ENCODE measurements at places on chromosomes 12 and 14.

DNA sequence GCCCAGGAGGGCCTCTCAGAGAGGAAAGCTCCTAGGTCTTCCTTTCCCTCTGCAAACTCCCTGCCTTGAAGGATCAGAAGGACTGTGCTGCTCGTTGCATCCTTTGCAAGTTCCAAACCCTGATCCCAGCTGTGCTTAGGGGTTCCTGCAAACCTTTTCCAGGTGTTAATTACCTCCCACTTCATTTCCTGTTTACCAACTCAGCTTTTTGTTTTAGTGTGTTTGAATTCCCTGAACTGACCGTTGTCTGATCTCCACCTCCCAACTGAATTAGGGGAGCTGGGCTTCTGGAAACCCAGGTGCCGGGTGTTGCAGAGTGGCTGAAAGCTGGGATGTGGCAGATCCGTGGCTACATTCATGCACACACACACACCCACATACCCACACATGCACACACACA lies 20.6 kb upstream of the BDKRB1 start:
- DNase-seq = no peak

DNA sequence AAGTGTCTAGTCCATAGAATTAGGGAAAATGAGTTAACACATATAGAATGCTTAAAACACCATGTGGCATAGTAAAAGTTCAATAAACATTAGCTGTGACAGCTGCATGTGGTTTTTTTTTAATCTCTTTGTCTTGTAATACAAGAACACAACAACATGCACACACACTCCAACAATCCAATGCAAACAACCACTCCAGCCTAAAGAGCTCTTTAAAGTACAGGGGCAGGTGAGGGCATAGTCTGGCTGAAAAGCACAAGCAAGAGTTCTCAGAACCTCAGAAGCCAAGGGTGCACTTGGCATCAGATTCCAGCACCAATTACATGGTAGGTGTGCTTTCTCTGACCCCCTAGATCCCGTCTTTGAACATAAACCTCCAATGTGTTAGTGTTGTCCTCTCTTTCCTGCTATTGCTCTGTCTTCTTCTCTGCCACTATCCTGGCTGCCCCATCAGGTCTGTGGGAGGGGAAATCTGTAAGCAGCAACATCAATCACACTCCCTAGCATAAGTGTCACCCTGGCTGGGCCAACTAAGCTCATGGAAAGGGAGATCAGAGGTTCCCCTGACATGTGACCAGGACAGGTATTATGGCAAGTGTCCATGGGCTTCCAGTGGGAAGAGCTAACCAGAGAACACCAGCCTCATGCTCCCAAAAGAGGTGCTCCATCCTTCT lies 91.0 kb downstream of the SLC8A3 start:
- DNase-seq = no peak

DNA sequence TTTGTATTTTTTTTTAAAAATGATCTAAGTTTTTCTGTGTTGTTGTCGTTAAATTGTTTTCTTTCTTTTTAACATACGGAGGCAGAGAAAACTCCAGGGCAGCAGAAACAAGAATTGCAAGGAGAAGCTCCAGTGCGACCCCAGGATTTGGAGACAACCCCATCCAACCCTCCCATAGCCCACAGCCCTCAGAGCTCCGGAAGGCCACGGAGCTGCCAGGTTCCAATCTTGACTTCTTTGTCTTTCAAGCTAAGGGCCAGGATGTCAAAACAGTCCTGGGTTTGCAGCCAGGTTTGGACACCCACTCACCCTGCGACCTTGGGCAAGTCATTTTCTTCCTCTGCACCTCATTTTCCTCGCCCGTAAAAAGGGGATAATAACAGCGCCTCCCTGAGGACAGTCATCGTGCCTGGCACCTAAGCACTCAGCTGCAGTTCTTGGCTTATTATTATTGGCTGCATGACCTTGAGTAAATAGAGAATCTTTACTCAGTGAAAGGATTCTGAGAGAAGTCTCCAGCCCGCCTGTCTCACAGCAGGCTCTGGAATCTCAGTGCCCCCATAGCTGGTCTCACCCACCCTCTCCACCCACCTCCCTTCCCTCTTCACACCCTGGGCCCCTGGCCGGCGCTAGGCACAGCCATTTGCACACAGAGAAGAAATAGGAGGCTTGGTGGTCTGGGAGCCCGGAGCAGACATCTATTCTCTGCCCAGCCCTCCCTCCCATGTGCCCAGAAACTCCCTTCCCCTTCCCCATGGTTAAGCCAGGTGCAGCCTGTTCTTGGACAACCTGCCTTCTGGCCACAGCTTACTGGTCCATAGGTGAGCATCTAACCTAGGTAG lies 79.4 kb upstream of the BCL11B start:
- DNase-seq = no peak

GRCh38 chr12:123532808-123533649 lies 490 bp downstream of the RILPL1 start:
- peak; percentile 6 for DNase-seq

- DNase-seq = no peak
These were observed 10.2 kb upstream of the EMP1 start for GRCh38 chr12:13186302-13186701.

GRCh38 chr14:70934084-70934483 lies 26.8 kb downstream of the PCNX1 start:
- no peak for DNase-seq

DNA sequence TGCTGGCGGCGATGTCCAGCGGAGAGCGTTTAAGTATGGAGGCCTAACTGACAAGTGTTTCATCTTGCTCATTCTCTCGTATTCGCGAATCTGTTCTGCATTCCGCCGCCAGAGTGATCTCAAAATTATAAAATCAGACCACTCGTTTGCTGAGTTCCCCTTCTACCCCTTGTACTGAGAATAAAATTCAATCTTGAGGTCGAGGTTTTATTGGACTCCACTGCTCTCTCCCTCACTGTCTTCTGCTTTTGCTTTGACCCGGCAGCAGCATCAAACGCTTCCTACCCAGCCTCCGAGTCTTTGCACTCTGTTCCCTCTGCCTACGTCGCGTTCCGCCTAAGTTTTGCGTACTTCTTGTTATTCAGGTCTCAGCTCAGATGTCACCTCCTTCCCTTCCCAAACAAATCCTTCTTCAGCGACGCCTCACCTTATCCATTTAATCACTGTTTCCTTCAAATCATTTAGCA lies 462 bp downstream of the KNTC1 start:
- peak; percentile 23 for DNase-seq

GRCh38 chr14:21033133-21033698 lies 1.4 kb downstream of the RNASE13 start:
- DNase-seq = no peak

DNA sequence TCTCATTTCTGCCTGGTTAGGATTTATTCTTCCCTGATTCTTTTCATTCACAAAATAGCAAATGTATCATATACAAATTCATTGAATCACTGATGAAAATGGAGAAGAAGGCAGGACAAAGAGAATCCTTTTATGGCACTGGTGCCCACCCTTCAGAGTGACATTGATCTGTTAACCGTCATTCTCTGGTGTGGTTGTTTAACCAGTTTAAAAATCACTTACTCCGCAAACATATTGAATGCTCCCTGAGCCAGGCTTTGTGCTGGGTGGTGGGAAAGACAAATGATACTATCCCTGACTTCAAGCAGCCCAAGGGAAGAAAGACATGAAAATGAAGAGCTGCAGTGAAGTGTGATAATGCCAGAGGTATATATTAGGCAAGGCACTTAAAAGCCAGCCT lies 187.5 kb upstream of the SLC38A2 start:
- no peak for DNase-seq

DNA sequence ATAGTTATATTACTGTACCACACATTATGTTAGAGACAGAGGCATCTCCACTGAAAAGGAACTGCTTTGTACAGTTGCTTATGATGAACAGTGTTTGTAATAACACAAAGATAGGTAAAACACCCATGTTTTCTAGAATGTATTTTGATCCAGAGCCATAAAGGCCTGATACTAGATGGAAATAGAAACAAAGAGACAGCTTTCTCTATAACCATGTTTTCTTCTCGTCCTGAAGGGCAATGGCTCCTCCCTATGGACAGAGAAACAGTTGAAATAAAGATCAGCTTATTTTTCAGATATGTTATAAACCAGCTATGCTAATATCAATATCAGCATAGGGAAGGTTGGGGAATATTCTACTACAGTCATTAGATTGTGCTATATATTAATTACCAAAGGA lies 109.2 kb downstream of the ATXN7L3B start:
- no peak for DNase-seq

DNA sequence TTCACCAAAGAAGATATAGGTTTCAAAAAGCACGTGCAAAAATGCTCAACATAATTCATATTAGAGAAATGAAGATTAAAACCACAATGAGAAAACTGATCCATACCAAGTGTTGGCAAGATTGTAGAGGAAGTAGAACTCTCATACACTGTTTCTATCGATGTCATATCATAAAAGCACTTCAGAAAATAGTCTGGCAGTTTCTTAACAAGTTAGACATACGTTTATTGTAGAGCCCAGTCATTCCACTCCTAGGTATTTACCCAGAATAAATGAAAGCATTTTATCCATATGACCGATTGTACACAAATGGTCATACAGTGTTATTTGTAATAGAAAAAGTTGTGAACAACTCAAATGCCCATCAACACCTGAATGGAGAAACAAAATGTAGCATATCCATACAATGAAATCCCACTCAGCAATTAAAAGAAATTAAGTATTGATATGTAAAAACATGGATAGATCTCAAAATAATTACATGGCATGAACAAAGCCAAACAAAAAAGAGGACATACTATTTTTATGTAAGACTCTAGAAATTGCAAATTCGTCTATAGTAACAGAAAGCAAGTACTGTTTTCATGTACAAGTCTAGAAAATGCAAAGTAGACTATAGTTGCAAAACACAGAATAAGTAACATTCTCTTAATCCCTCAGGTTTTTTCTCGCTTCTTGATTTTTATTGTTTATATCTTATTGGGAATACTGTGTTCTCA lies 41.0 kb downstream of the USP15 start:
- no peak for DNase-seq

DNA sequence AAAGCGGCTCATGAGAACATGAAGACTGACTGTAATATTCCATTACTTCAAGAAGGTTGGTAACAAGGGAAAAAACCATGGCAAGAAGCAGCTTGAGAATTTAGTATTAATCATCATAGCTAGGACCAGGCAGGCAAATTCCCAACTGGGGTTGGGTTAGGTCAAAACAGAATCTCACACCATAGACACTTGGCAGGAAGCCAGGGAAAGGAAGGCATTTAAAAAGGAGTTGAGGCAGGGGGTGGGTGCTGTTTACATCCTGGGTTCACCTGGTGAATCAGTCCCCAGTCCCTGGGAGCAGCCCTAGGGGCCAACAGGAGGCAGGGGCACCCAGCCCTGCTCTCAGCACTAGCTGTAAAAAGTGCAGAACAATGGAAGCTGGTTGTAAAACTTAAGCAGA lies 108.6 kb downstream of the EGLN3 start:
- DNase-seq = no peak

DNA sequence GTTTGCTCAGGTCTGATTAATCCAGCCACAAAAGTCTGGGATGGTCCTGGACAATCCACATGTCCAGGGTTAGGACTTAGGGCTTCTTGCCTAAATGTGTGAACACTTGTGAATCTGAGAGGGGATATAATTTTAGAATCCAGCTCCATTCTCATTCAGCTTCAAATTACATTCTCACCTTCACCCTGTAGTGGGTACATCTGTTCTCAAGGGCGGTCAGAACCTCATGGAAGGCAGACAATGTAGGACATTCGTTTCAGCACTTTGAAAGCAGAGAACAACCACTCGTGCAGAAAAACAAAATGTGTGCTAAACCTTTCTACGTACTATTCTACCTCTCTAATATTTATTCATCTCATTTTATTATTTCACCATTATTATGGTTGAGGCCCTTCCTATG lies 1.2 kb downstream of the TMEM229B start:
- DNase-seq = no peak

DNA sequence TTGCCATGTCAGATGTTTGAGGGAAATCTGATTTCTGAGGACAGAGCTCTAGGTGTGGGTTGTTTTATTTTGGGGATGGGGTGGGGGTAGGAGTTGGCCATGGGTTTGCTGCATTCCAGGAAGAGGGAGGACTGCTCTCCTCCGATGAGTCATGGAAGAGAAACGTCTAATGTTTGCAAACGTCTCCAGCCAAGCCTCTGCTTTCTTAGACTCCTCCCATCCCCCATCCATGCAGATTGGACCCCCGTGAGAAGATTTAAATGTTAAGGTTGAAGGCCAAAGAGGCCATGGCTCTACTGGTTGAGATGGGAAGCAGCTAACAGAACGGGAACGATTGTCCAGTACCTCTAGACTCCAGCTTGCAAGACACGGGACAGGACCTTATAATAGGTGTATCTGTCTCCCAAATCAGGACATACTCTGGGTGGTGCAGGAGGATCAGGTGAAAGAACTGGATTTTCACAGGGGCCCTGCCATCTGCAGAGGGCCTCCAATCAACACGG lies 11.4 kb upstream of the ATP2A2 start:
- DNase-seq = no peak

GRCh38 chr14:76719666-76720065 lies 41.6 kb upstream of the VASH1 start:
- DNase-seq = no peak

DNA sequence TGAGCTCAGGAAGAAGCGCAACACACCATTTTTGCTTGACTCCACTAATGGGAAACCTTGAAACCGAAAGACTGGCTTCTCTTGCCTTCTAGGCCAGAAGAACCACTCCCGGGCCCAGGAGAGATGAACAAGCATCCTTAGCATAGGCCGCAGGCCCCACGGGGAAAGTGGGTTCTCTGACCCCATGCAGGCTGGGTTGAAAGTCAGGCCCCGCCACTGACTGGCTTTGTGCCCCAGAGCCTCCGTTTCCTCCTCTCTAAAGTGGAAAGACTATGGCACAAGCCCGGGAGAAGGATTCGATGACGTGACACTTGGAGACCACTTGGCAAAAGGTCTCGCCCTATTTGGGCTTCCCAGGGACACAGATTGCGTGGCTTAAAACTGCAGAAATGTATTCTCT lies 9.9 kb upstream of the FZD10 start:
- DNase-seq = no peak

GRCh38 chr12:31456562-31456961 lies 130.6 kb upstream of the SINHCAF start:
- no peak for DNase-seq

GRCh38 chr12:113425960-113426453 lies 3.8 kb downstream of the SDSL start:
- DNase-seq = no peak

- no peak for DNase-seq
These were observed 24.2 kb downstream of the ST8SIA1 start for GRCh38 chr12:22310275-22310674.

DNA sequence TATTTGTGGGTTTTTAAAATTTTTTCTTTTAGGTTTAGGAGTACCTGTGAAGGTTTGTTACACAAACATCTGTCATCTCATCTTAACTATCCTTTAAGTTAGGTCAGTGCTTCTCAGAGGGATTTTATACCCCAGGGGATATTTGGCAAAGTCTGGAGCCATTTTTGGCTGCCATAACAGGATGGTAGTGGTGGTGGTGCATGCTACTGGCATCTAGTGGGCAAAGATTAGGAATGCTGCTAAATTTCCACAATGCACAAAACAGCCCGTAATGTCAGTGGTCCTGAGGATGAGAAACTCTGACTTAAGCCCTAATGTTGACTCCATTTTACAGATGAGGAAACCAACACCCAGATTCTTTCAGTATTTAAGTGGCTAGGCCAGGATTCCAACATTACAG lies 85.2 kb upstream of the MYF6 start:
- no peak for DNase-seq

GRCh38 chr14:57692671-57693070 lies 173.2 kb downstream of the SLC35F4 start:
- DNase-seq = no peak

- no peak for DNase-seq
These were observed 55.2 kb downstream of the SLC38A4 start for GRCh38 chr12:46770501-46771183.

GRCh38 chr14:83416476-83416875 lies 1882.8 kb upstream of the SEL1L start:
- DNase-seq = no peak

Data from activated T-helper 1 cell treated with anti-CD3 and anti-CD28 coated beads, Interleukin-12 subunit alpha, Interleukin-12 subunit beta, Interleukin-2, Interleukin-4 antibody, amounts not matched to agents 30 ng/mL and 10 ng/mL and 1 ng/mL, durations not matched to agents 14 hours and 24 hours and 36 hours (primary cell).